ENCODE measurements at places on chromosomes 6 and 20. TPM values are rescaled to one million over a fixed set of nuclear protein-coding genes. Genes with fewer than 3 reads are reported as not detected.
A peak's percentile ranks its signal among the peaks of the same experiment; 100 is the strongest.

GRCh38 chr6:169239181-169239580 lies 14.5 kb downstream of the THBS2 start:
- no peak for DNase-seq

DNA sequence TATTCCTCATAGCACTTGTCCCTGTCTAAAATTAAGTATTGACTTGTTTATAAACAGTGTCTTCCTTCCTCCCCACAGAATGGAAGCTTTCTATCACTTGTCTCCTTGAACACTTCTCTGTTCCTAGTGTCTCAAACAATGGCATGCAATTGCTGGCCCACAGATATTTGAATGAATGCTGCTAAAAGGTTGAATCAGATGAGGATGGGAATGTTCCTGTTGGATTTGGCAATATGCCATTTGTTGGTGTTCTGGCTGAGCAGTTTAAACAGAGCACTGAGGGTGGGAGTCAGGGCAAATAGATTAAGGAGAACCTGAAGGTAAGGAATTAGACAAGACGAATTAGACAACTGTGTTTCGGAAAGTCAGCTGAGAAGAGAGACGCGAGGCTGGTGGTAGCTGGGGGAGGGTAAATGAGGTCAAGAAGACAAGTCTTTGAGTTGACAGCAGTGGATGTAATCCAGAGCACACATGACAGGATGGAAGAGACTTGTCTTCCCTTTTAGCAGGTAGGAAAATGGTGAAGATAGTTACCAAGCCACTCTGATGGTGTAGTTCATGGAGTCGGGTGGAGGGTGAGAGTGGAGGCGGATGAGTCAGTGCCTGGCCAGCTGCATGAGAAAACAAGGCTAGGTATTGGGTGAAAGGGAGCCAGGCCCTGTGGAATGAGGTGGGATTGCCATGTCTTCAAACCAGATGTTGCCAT lies 58.3 kb upstream of the GNRH2 start:
- peak; percentile 9 for DNase-seq

- peak; percentile 83 for DNase-seq
Measured at GRCh38 chr6:10521104-10521808, at the start of gene GCNT2. TSS of gene GCNT2 (plus strand) at chr6:10521351. CDS start at chr6:10528912, 7,561 bp downstream.

GRCh38 chr20:47744803-47745202 lies 40.5 kb downstream of the SULF2 start:
- DNase-seq: no peak

DNA sequence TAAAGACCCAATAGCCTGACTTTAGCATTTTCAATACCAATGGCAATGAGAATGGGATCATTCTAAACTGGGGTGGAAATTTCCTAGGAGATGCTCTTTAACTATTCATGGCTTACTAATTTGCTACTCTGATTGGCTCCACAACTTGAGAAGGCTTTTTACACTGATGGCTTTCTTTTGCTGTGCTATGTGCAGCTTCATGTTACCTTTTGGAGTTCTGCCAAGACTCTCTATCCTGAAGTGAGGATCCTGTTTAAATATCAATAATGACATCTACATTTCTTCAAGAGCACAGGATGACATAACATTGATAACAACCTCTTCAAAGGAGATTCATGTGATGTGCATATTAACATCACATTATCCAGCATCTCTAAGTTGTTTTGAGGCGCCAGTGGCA lies 43.4 kb upstream of the SIRPG start:
- DNase-seq: no peak

DNA sequence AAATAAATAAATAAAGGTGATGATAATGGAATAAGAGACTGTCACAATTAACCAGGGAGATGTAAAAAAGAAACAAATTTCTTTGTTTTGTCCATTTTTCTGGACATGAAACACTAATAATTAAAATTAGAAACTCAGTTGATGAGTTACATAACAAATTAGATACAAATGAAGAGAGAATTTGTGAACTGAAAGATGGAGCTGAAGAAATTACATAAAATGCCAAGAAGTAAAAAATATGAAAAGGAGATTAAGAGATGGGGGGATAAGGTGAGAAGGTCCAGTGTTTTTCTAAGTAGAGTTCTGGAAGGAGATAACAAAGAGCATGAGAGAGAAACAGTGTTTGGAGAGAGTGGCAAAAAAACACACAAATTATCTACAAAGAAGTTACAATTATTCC lies 89.4 kb upstream of the AGPAT4 start:
- no peak for DNase-seq

DNA sequence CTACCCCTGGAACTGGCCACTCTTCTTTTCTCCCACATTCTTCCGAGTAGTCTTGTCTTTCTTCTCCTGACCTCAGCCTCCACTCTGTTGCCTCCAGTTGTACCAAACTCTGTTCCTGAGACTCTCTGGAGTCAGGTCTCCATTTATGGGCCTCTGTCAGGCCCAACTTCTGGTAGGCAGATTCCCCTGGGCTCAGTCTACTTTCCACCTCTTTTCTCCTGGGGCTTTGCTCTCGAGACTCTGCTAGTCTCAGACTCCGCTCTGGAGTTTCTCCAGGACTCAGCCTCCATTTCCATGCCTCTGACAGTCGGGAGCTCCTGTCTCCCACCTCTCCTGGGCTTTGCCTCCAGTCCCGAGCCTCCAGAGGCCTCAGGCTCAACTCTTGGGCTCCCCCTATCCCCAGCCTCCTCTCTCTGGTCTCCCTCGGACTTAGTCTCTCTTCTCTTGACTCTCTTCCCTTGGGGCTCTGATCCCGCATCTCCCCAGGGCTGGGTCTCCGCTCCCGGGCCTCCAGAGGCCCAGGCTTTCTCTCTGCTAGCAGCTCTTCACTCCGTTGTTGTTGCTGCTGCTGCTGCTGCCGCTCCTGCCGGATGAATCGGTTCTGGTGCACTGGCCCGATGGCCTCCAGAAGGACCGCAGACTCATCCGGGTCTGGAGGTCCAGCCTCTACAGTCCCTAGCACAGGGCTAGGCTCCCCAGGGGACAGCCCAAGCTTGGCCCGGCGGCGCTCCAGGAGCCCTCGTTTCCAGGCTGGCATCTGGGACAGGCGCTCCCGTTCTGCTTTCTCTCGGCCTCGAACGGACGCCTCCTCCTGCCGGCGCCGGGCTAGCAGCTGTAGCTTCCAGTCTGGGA lies 1.1 kb downstream of the PPP1R18 start:
- DNase-seq: no peak

GRCh38 chr6:116066789-116067188 lies 6.1 kb upstream of the FRK start:
- DNase-seq: no peak

DNA sequence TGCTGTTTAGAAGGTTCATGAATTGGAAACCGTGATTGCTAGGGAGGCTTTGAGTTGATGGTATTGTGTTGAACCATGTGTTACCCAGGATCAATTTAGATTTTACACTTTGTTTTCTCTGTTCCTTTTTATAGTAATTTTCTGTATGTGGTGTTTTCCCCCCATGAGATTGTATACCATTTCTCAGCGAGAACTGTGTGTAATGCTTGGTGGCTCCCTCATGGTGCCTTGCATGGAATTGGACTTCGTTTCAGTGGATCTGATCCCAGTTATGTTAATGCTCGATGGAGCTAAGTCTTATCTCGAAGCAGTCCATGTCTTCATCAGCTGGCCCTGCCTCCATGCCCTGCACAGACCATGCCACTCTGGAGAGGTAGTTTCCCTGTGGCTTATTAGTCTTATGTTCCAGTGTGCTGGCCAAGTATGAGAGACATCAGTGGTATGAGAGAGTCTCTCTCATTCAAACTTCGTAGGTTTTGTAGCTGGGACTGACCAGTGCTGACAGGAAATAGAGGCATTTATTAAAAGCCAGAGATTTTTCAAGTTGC lies 18.7 kb downstream of the PTPN1 start:
- DNase-seq: no peak

- DNase-seq: peak; percentile 81
Measured at GRCh38 chr6:34414999-34415858, 10.6 kb downstream of the RPS10 start.

DNA sequence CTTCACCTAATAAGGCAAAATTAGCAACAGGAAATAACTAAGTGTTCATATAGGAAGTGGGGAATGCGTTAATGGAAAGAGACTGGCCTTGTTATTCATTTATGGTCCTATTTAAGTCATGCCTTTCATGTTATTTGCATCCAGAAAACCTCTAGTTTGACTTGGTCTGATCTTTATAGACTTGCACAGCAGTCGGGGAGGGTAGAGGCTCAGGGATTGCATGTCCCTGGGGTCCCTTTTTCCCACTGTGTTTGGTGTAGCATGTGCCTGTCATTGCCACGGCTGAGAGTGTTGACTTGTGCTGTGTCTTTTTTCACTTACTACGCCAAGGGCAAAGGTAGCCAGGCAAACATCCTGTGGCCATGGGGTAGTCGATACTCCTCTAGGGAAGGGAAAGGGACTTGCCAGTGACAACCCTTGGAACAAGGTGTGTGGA lies 105.4 kb upstream of the RIN2 start:
- DNase-seq: no peak

DNA sequence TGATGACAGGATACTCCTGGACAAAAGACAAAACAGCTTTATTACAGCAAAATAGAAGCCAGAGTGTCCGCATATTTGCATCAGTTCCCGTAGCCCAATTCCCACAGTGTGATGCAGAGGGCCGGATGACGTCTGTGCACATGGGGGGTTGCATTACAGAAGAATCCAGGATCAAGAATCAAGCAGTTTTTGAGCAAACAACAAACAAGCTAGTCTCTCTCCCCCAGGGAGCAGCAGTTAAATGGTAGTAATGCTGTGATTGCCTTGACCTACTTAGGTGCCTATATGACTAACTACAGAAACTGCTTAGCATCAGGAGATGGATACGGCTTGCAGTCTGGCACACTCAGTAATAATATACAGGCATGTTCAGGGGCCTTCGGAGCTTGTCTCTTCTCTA lies 3.2 kb upstream of the SDHAF4 start:
- no peak for DNase-seq

DNA sequence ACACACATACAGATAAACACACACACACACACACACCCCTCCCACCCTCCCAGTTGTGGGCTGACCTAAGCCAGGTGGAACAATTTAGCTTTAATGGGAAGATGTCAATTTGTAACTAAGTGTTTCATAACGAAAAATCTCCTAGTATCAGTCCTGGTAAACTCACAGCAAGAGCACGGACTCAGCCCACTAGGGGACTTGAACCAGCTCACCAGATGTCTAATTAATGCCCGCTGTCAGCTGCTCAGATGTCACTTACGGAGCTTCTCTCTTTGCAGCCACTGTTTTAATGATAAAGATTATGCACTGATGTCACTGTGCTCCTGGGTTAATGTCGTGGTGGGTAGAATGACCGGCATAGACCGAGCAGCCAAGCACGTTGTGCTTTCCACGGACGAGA lies 116.6 kb upstream of the INSM1 start:
- no peak for DNase-seq

- peak; percentile 38 for DNase-seq
Measured at GRCh38 chr20:43191946-43192863, 2.5 kb upstream of the PTPRT start.

GRCh38 chr6:17396256-17396655 lies 2.9 kb downstream of the CAP2 start:
- no peak for DNase-seq

- no peak for DNase-seq
Measured at GRCh38 chr6:98295515-98296175, 538.7 kb upstream of the POU3F2 start.

DNA sequence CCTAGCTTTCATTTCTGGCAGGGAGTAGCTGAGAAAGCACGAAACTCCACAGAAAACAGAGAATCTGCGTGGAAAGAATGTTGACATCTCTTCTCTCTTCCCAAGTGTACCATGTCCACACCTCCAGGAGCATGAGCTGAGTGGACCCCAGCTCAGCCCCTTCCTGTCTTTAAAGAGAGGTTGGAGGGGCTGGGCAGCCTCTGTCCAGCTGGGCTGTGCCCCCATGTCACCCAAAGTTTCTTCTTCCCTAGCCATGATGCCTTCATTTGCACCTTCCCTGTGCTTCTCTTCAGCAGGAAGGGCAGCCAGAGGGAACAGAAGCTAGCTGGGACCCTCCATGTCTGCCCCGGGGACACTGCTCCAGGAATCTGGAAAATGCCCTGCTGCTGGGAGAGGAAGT lies 655.0 kb upstream of the DEFB115 start:
- DNase-seq: no peak

- DNase-seq: no peak
Measured at GRCh38 chr20:32894711-32895355, 36.1 kb downstream of the EFCAB8 start.

DNA sequence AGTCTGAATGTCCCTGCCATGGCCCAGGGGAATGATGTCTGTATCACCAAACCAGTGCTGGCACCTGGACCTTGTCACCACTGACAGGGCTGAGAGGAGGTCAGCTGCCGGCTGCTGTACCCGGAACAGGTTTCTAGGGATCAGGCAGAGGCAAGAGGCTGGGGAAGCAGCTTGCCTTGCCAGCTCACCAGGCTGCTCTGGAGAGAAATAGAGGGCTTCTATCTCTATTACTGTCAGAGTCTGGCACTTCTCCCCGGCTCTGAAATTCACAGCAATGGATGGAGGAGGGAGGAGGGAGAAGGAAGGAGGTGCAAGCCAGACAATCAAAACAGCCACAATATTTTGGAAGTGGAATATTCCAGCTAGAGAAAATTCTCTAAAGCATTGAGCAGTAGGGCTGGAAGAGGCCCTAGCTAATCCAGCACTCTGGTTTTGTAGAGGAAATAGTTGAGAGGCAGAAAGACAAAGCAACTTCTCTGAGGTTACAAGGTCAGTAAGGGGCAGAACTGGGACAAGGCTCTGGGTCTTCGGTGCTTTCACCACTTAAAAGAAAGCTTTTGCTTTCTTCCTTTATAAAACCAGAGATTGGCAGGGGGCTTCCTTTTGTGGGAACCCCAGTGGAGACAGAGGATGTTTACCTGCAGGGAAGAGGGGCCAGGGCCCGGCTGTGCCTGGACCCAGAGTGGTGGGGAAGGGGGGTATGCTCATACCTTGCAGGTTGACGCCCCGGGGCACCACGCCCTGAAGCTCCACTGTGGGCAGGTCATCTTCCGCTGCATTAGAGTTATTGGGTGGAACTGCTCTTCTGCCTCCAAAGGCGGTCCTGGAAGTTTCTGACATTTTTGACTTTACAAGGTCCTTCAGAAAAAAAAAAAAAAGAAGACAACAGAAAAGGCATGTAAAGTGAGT lies 2.4 kb downstream of the F13A1 start:
- DNase-seq: no peak

- DNase-seq: no peak
Measured at GRCh38 chr6:151948002-151948743, 140.7 kb downstream of the ESR1 start.

Gene CGA
- 5.4 TPM for polyA plus RNA-seq

Gene RREB1
- 15.2 TPM for polyA plus RNA-seq

Gene RUNX2
- 1.0 TPM for polyA plus RNA-seq

Gene QKI
- 38.0 TPM for polyA plus RNA-seq

Gene DPPA5
- not detected for polyA plus RNA-seq

Gene EFCAB8
- polyA plus RNA-seq: not detected

Gene C6orf163
- polyA plus RNA-seq: 0.64 TPM

Data from hepatocyte (in vitro differentiated cells).